ENCODE measurements at places on chromosomes 7 and 10.

DNA sequence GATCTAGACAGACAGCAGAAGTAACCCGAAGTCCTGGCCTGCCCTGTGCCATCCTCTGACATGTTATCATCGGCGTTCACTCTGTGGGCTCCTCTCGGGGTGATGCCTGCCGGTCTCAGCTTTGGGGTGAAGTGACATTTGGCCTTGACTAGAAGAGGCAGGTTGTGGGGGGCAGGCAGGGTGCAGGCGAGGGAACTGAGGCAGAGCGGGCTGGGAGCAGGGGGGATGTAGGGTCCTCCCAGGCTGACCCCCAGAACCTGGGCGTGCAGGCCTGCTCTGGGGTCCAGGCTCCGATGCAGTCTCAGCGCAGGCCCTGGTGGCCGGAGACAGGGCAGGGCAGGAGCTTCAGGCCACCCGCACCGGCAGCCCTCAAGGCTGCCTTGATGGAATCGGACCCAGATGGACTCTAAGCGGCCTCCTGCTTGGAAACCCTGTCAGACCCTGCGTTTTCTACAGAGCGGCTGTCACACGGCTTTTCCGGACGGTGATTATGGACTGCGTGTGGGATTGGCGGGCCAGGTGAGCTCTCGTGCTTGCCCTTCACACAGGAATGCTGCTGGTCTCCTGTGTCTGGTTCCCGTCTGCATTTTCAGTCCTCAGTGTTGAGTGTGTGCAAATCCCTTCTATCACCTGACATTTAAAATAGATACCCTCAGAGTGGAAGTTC lies 842 bp upstream of the JAKMIP3 start:
- DNase-seq = no peak

- DNase-seq = no peak
Measured at GRCh38 chr7:99024066-99024465, 119.8 kb downstream of the SMURF1 start.

DNA sequence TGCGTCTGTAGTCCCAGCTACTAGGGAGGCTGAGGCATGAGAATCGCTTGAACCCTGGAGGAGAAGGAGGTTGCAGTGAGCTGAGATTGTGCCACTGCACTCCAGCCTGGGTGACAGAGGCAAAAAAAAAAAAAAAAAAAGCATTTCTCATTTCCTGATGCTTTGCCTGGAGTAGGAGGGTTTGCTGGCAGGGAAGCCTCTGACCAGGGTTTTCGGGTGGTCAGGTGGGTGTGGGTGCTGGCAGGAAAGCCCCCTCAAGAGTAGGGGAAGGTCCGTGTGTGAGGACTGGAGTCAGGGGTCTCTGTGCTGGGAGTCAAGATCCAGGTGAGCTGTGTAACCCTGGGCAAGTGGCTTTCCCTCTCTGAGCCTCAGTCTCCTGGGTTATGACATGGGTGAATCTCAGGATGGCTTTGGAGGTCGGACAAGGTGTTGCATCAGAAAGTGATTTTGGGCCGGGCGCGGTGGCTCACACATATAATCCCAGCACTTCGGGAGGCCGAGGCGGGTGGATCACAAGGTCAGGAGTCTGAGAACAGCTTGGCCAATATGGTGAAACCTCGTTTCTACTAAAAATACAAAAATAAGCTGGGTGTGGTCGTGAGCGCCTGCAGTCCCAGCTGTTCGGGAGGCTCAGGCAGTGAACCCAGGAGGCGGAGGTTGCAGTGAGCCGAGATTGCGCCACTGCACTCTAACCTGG lies 3.2 kb downstream of the AMZ1 start:
- peak; percentile 79 for DNase-seq

DNA sequence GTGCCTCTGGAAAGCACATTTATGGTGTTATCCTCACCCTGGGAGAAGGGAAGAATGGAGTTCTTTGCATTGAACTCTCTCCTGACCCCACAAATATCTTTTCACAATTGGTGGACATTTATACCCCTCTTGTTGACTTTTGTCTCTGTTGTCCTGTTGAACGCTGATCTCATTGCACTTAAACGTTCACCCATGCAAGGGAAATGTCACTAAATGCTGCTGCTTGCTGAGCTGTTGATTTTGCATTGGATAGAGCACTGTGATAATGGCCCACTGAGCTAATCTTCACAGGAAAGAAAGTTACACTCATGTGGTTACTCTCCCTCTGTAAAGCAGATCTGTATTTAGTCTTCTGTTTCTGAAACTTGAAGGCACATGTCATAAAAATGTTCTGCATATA lies 133.4 kb downstream of the FZD1 start:
- DNase-seq = no peak

DNA sequence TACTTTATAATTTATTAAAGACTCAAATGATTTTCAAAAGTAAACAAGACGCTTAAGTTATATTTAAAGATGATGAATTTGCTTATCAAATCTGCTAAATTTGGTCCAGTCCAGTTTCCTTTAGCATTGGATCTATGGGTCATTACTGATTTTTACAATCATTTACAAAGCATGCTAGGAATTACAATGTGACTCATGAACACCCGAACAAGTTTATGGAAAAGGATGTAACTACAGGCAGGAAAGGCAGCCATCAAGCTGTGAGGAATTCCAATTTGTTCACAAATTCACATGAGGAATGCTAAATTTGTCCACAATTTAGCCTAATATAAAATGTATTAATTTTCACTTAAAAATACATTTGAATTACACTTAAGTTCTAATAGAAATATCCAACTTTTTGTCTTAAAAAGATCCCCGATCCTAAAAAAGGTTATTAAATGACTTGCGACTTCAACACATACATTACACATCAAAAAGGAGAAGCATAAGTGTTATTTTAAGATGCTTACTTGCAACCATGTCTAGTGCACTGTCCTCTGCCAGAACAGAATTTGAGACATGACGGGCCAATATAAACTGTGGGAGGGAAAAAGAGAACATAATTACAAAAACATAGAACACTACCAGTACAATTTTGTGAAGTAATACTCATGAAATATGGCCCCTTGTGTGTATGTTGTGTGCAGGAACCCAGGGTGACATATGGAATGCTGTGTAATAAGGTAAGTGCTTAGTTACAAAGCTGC lies 194.2 kb upstream of the SLC26A5 start:
- DNase-seq = no peak

DNA sequence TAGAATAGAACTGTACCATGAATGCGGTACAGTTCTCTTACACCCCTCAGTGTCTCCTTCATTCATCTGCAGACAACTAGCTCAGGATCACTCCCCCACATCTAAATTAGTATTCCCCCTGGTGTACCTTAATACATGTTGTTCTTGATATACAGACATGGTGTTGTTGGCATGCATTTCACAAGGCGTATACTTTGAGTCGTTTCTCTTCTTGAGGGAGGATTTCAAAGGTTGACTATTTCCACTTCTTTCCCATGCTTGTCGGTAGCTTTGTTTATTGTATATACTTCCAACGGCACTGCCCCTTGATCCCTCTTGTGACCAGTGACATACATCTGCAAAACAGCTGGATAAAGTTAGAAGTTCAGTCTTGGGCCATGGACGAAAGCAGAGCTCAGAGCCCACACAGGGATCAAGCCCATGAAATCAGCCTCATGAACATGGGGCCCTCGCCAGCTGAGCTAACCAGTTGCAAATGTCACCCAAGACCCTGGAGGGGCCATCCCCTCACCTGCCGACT lies 8.6 kb downstream of the CPA4 start:
- no peak for DNase-seq

DNA sequence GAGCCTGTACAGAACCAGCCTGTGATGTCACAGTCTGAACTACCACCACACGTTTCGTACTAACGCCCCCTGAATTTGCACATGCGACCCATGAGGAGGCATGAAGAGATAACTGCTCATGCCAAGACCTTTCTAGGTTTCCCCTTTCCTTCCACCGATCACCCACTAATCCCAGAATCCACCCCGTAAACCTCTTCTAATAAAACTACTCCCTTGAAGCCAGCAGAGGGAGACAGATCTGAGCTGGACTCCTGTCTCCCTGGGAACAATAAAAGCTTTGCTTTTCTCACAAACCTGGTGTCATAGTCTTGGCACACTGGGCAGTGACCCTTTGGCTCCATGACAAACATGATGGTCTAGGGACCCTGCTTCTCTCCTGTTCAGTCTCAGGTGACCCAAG lies 144.5 kb downstream of the FRMD4A start:
- DNase-seq = no peak

- DNase-seq = no peak
Measured at GRCh38 chr10:119401671-119402395, 140.7 kb downstream of the RGS10 start.

- no peak for DNase-seq
Measured at GRCh38 chr10:128031216-128031615, 95.0 kb downstream of the MKI67 start.

DNA sequence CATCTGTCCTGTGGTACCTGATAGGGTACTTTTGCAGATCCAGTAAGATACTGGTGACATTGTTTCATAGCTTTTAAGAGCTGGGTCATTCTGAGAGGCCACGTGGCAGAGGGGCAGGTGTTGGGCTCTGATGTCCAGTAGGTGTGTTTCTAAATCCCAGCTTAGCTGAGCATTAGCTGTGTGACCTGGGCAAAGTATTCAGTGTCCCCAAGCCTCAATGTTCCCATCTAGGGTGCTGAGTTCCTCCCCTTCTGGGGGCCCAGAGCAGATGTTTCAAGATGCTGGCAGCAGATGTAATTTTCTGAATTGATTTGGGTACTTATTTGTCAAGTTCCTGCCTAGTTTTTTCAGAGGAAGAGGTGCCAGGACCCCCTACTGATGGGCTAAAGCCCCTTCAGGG lies 52.9 kb downstream of the NEURL1 start:
- DNase-seq = no peak

DNA sequence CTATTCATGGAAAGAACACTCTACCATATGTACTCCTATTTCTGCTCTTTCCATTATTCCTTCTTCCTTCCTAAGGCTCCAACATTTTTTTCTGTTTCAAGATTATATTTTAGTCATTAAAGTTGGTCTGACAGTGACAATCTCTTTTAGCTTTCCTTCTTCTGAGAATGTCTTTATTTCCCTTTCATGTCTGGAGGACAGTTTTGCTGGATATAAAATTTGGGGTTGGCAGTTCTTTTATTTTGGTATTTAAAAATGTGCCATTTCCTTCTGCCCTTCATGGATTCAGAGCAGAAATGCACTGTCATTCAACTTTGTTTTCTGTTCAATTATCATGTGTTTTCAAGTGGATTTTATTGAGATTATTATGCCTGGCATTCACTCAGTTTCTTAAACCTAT lies 53.1 kb downstream of the VSTM4 start:
- no peak for DNase-seq

DNA sequence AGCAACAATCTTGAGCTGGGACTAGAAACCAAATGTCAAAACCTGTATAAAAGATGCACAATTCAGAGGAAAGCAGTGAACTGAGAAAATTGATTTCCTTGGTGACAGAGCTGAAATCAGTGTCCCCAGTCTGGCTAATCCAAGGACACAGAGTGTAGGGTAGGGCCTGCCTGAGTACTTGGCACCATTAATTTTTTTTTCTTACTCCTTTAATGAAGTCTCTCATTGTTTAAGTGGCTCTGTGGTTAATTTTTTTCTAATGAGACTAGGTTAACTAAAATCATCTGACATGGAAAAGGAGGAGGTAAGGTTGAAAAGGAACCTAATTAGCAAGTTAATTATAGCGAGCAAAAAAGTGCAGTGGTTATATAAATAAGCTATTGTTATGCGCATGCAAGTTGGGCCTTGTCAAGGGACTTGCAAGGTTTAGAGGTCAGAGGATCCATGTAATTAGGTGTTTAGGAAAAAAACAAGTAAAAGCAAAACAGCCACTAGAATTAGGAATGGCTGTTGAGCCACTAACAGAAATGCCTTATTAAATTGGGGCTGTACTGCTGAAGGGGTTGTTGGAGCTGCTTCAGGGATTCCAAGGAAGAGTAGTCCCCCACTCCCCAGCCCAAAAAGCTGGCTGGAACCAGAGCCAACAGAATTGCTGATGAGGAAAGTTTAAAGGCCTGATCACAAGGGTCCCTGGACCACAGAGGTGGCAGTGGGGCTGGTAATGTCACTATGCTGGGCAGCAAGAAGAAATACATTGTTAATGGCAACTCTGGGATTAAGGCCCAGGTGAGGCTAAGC lies 58.9 kb upstream of the STRIP2 start:
- no peak for DNase-seq

GRCh38 chr7:103373866-103374643 lies 26.6 kb downstream of the PSMC2 start:
- no peak for DNase-seq

- DNase-seq = no peak
Measured at GRCh38 chr10:109939315-109939961, 16.1 kb upstream of the XPNPEP1 start.

DNA sequence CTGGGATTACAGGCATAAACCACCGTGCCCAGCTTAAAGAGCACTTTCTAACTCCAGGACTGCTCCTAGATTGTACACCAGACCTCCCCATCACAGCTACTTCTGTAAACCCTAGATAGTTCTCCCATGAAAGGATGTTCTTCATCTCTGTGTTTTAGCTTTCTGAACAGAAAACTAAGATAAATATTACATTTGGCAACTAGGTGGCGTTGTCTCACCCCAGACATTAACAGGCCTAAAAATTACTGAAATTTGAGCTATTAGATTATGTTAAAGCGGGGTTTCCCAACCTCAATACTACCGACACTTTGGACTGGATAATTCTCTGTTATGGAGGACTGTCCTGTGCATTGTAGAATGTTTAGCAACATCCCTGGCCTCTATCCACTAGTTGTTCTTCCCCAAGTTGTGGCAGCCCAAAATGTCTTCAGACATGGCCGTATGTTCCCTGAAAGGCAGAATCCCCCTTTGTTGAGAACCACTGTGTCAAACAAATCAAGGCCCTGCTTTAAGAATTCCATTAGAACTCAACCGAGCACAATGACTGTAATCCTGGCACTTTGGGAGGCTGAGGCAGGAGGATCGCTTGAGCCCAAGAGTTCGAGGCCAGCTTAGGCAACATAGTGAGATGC lies 19.1 kb downstream of the ATOH7 start:
- peak; percentile 23 for DNase-seq

GRCh38 chr7:15905251-15906040 lies 219.0 kb upstream of the MEOX2 start:
- DNase-seq = no peak

DNA sequence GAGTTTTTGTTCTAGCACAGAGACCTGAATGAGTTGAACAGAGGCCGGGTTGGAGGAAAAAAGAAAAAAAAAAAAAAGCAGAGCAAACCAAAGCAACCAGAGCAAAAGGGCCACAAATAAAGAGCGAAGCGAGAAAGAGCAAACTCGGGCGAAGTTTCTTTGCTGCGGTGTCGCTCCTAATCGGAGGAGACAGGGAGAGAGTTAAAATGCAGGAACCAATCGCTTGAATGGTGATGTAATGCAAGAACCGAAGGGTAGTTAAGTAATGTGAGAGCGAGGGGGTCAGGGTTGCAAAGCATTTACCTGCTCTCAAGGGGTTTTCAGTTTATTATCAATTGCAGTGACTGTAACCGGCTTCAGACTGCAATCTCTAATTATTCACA lies 271.7 kb downstream of the TRIL start:
- DNase-seq = peak; percentile 36

- no peak for DNase-seq
Measured at GRCh38 chr10:69248117-69248730, 28.1 kb downstream of the HKDC1 start.

DNA sequence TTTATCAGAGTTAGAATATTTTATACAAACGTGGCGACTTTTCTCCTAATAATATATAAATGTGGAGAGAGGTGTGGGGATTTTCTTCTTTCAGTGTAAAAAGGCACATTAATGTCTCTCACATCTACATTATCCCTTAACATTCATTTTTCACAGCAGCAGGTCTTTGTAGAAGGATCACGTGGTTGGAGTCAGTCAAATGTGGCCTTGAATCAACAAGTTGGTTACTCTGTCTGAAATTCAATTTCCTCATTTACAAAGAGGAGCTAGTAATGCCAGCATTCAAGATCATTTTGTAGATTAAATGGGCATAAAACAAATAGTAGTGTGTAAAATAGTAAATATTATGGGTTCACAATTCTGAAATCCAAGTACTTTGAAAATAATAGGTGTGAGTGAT lies 183.1 kb upstream of the SEMA3E start:
- no peak for DNase-seq

Data from inflammatory macrophage (primary cell).